NCI-H460 (cell line): ENCODE measurements at places on chromosomes 4 and X. TPM values are rescaled to one million over a fixed set of nuclear protein-coding genes. Genes with fewer than 3 reads are reported as not detected.

The AR gene
- 8.0 and 9.7 TPM in 2 replicates for total RNA-seq

The BEX1 gene
- total RNA-seq: not detected in 2 replicates

The CDX4 gene
- not detected in 2 replicates for total RNA-seq

The KLB gene
- not detected in 2 replicates for total RNA-seq

The C4orf46 gene
- 18.5 and 22.4 TPM in 2 replicates for total RNA-seq

The SNCA gene
- total RNA-seq: 99.1 and 110 TPM in 2 replicates

The STOX2 gene
- 2.2 and 4.4 TPM in 2 replicates for total RNA-seq

The MID1IP1 gene
- total RNA-seq: 157 and 166 TPM in 2 replicates

The GAGE12F gene
- not detected in 2 replicates for total RNA-seq

The DCAF4L1 gene
- total RNA-seq: 0.40 and 0.50 TPM in 2 replicates

The OTUD5 gene
- 25.5 and 28.6 TPM in 2 replicates for total RNA-seq

The MAGEA1 gene
- total RNA-seq: 64.2 and 68.8 TPM in 2 replicates

The RTL3 gene
- not detected in 2 replicates for total RNA-seq
